Small intestine (tissue), 16 donors: ENCODE measurements at places on chromosomes 2 and 18. TPM values are rescaled to one million over a fixed set of nuclear protein-coding genes. Genes with fewer than 3 reads are reported as not detected.

The ONECUT2 gene
- polyA plus RNA-seq: 9.2 TPM

- H3K36me3 ChIP-seq: no peaks in the 10 kb centered on the region
- H3K27me3 ChIP-seq: no peaks in the 10 kb centered on the region
- H3K27ac ChIP-seq: no peak overlapping the region
- DNase-seq: peak; percentile 57
These were observed 14.3 kb downstream of the TTC32 start for GRCh38 chr2:19887510-19887909.

DNA sequence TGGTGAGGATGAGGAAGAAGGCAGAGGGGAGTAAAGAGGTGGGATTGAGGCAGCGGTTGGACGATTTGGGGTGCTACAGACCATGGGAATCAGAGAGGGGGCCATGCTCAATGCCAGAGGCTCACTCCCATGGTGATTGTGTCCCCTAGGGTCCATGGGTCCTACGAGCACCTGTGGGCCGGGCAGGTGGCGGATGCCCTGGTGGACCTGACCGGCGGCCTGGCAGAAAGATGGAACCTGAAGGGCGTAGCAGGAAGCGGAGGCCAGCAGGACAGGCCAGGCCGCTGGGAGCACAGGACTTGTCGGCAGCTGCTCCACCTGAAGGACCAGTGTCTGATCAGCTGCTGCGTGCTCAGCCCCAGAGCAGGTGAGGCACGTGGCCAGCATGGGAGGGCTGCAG lies 5.2 kb downstream of the CAPN10 start:
- no peak overlapping the region for H3K27ac ChIP-seq
- H3K4me1 ChIP-seq: no peaks in the 10 kb centered on the region
- H3K27me3 ChIP-seq: no peaks in the 10 kb centered on the region
- H3K36me3 ChIP-seq: peaks cover 2% of the 10 kb centered on the region

DNA sequence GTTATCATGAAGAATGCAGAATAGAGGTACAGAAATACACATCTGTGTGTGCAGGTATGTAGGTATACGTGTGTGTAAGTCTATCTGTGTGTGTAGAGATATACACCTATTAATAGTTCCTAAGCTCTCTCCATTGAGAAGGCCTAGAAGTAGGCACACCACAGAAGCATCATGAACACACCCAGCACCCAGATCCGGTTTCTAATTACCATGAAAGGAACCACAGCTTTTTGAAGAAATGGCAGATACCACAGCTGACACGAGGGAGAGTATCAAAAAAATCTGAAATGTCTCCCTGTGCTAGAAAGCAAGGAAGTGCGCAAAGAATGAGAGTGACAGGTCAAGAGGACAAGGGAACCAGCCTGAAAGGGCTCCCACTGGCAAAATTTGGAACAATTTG lies 27.7 kb upstream of the AP1S3 start:
- H3K36me3 ChIP-seq: no peaks in the 10 kb centered on the region
- peaks cover 17% of the 10 kb centered on the region for H3K4me1 ChIP-seq
- H3K27ac ChIP-seq: no peak overlapping the region
- no peak overlapping the region for H3K4me3 ChIP-seq

The ANXA4 gene
- 317 TPM for polyA plus RNA-seq

The CDCA7 gene
- polyA plus RNA-seq: 5.1 TPM

- no peaks in the 10 kb centered on the region for H3K4me1 ChIP-seq
- no peaks in the 10 kb centered on the region for H3K36me3 ChIP-seq
- DNase-seq: no peak
- H3K4me3 ChIP-seq: no peak overlapping the region
- peak overlapping the region; percentile 33 for H3K27ac ChIP-seq
These were observed 31.0 kb upstream of the ALLC start for GRCh38 chr2:3626812-3627499.

- H3K27ac ChIP-seq: peak overlapping the region; percentile 53
- H3K27me3 ChIP-seq: no peaks in the 10 kb centered on the region
- no peak overlapping the region for H3K4me3 ChIP-seq
- no peaks in the 10 kb centered on the region for H3K36me3 ChIP-seq
- DNase-seq: peak; percentile 7
These were observed 392.4 kb downstream of the ALK start for GRCh38 chr2:29528891-29529520.

- no peaks in the 10 kb centered on the region for H3K27me3 ChIP-seq
- H3K27ac ChIP-seq: no peak overlapping the region
- H3K4me3 ChIP-seq: no peak overlapping the region
- DNase-seq: no peak
These were observed 42.9 kb upstream of the TMEM178A start for GRCh38 chr2:39622860-39623259.

DNA sequence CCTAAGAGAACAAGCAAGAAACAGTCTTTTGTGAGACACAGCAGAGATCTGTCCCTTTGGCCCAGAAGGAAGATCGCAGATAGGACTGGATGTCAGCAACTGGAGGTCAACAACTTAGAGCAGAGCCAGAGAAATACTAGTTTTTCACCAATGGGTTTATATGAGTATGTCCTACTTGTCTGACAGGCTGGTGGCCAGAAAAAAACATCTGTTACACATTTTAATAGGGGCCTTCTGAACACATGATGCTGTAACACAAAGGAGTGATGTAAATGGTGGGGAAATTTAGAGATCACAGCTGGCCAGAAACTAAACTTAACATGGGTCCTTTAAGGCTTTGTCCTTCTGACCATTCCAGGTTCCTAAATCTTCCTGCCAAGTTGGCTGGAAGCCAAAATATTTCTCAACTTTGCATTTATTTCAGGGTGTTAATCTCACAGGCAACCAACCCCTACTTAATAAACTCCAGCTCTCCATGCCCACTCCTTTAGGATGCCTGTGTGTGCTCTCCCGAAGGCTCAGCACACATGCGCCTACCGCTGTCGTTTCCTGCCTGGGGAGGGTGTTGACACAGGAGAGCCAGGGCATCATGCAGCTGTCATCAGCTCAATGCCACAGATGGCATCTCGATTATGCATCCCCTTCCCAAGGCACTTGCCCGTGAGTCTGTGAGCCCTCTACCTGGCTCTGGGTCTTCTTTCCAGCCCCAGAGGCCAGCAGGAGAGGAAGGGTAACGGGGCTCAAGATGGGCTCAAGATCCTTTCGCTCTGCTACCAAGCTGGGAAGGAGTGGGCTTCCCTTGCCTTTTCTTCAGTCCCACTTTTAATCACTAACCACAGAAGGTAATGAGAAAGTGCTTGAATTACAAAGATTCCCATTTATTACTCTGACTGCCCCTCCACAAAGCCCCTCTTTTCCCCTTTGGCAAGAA lies 252.5 kb downstream of the ETAA1 start:
- H3K27ac ChIP-seq: peak overlapping the region; percentile 23
- peak; percentile 15 for DNase-seq
- H3K4me3 ChIP-seq: no peak overlapping the region
- H3K4me1 ChIP-seq: peaks cover 10% of the 10 kb centered on the region
- H3K36me3 ChIP-seq: no peaks in the 10 kb centered on the region
- peaks cover 22% of the 10 kb centered on the region for H3K27me3 ChIP-seq

GRCh38 chr2:105536175-105536574 lies 137.3 kb upstream of the FHL2 start:
- no peaks in the 10 kb centered on the region for H3K36me3 ChIP-seq
- peaks cover 5% of the 10 kb centered on the region for H3K27me3 ChIP-seq
- no peak overlapping the region for H3K4me3 ChIP-seq

DNA sequence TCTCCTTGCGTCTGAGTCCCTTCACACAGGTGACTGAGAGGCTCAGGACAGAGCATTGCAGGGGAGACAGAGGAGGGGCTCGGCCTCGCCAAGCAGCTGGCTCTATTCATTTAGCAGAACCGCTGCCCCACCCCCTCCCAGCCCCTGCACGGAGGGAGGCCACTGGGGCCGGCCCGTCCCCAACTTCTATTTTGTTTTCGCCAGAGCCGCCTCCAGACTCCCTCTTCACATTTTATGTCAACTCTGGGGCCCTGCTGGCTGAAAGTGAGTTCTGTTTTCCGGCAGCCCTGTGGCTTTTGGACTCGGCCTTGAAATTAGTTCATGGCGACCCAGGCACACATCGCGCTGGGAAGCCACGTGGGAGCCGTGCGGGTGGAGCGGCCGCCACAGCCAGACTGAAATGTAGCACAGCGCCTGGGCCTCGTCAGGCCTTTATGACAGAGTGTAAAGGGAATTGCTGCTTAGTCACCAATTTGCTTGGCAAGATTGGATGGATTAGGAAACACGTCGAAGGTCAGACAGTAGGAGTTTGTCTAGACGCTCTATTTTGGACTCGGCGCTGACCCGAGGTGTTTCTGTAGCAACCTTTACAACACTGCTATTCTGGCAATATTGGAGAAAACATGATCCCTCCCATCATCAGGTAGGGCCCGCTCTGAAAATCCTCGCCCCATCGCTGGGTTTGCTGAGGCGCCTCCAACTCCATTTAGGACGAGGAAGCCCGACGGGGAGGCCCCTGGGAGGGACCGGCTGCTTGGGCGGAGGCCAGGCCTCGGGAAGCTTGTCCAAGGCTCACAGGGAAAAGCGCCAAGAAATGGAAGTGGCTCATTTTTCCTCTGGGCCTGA lies 90.7 kb upstream of the CTDP1 start:
- H3K4me3 ChIP-seq: no peak overlapping the region
- H3K36me3 ChIP-seq: no peaks in the 10 kb centered on the region
- H3K4me1 ChIP-seq: no peaks in the 10 kb centered on the region
- peak; percentile 33 for DNase-seq

- peaks cover 52% of the 10 kb centered on the region for H3K36me3 ChIP-seq
- no peak overlapping the region for H3K4me3 ChIP-seq
- DNase-seq: no peak
- no peaks in the 10 kb centered on the region for H3K27me3 ChIP-seq
These were observed 25.1 kb downstream of the STK25 start for GRCh38 chr2:241483305-241483704.

DNA sequence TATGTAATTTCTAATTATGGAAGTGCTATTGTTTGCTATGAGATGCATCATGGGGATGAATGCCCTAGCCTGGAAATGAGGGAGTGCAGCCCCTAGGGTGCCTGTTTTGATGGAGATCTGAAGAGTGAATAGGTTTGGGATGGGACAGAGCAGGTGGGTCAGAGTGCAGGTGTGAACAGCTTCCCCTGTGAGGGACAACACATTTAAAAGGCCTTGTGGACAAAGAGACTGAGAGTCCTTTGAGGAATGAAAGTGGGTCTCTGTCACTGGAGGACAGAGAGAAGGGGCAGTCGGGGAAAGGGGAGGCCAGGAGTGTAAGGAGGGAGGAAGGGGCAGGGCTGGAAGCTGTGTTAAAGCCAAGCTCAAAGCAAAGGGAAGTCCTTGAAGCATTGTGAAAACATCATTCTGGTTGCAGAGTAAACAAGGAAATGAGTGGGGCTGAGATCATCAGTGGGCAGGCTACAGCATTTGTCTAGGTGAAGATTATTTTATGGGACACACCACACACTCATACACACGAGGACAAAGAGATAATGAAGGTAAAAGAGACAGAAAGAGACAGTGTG lies 877.6 kb downstream of the SLC4A3 start:
- no peak overlapping the region for H3K4me3 ChIP-seq
- no peaks in the 10 kb centered on the region for H3K27me3 ChIP-seq
- DNase-seq: no peak
- H3K27ac ChIP-seq: no peak overlapping the region
- H3K4me1 ChIP-seq: no peaks in the 10 kb centered on the region

The APLF gene
- polyA plus RNA-seq: 2.5 TPM

- no peaks in the 10 kb centered on the region for H3K4me1 ChIP-seq
- H3K36me3 ChIP-seq: peaks cover 96% of the 10 kb centered on the region
- no peaks in the 10 kb centered on the region for H3K27me3 ChIP-seq
- H3K4me3 ChIP-seq: no peak overlapping the region
- H3K27ac ChIP-seq: peak overlapping the region; percentile 66
- peak; percentile 59 for DNase-seq
These were observed 69.6 kb downstream of the POLR1A start for GRCh38 chr2:86035883-86036668.

- no peak overlapping the region for H3K27ac ChIP-seq
- no peak overlapping the region for H3K4me3 ChIP-seq
- H3K36me3 ChIP-seq: no peaks in the 10 kb centered on the region
- H3K27me3 ChIP-seq: no peaks in the 10 kb centered on the region
- peaks cover 2% of the 10 kb centered on the region for H3K4me1 ChIP-seq
These were observed 98.8 kb downstream of the MRO start for GRCh38 chr18:50721006-50721405.

The RMDN2 gene
- 5.1 TPM for polyA plus RNA-seq

- H3K36me3 ChIP-seq: no peaks in the 10 kb centered on the region
- H3K27ac ChIP-seq: no peak overlapping the region
- no peak overlapping the region for H3K4me3 ChIP-seq
These were observed 1.2 kb upstream of the AOX1 start for GRCh38 chr2:200584639-200585038.

DNA sequence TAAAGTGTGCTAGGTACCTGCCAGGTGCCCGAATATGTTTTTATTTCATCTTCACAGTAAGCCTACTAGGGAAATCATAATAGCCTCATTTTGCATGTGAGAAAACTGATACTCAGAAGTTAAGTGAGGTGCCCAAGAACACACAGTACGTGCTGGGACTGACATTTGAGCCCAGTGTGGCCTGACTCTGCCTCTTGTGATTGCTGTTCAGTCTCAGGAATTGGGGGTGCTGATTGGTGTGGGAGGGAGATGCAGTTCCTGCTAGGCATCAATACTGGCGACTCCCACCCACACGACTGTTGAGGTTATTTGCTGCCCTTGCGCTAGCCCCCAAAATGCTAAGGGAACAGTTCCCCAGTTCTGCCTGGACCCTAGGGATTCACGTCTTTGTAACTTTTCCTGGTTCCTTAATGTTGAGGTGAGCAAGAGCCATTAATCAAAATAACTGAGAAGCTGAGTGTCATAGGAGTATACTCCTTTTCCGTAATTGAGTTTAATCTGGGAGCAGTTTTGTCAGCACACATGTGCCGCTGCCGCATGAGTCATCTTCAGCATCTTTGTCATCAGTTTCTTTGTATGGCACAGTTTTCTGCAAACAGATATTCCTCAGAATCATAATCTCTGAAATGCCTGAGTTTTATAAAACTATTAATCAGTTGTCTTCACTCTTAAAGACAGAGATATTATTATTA lies 120.7 kb downstream of the NCK2 start:
- H3K36me3 ChIP-seq: no peaks in the 10 kb centered on the region
- no peaks in the 10 kb centered on the region for H3K27me3 ChIP-seq
- no peak overlapping the region for H3K4me3 ChIP-seq
- peaks cover 13% of the 10 kb centered on the region for H3K4me1 ChIP-seq

The PASK gene
- polyA plus RNA-seq: 14.7 TPM

DNA sequence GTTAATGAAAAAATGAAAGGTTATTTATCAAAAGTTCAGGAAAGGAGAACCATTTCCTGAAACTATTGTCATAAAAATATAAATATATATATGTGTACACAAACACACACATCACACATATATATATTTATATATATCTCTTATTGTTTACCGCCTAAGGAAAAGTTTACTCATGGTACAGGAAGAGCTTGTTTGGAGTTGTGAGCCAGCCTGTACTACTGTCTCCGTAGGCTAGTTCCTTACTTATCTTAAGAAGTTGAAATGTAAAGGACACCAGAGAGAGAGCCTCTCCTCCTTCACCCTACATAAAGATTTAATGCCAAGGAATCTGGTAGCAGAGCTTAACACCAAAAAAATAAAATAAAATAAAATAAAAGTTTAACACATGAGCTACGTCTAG lies 19.6 kb downstream of the DSC1 start:
- H3K27ac ChIP-seq: no peak overlapping the region
- no peaks in the 10 kb centered on the region for H3K36me3 ChIP-seq
- no peak overlapping the region for H3K4me3 ChIP-seq
- DNase-seq: no peak
- no peaks in the 10 kb centered on the region for H3K27me3 ChIP-seq

- no peak for DNase-seq
- H3K36me3 ChIP-seq: no peaks in the 10 kb centered on the region
- H3K27ac ChIP-seq: no peak overlapping the region
- no peaks in the 10 kb centered on the region for H3K4me1 ChIP-seq
These were observed 166.3 kb upstream of the FN1 start for GRCh38 chr2:215601990-215602721.
